ENCODE measurements at places on chromosomes 4 and X.

DNA sequence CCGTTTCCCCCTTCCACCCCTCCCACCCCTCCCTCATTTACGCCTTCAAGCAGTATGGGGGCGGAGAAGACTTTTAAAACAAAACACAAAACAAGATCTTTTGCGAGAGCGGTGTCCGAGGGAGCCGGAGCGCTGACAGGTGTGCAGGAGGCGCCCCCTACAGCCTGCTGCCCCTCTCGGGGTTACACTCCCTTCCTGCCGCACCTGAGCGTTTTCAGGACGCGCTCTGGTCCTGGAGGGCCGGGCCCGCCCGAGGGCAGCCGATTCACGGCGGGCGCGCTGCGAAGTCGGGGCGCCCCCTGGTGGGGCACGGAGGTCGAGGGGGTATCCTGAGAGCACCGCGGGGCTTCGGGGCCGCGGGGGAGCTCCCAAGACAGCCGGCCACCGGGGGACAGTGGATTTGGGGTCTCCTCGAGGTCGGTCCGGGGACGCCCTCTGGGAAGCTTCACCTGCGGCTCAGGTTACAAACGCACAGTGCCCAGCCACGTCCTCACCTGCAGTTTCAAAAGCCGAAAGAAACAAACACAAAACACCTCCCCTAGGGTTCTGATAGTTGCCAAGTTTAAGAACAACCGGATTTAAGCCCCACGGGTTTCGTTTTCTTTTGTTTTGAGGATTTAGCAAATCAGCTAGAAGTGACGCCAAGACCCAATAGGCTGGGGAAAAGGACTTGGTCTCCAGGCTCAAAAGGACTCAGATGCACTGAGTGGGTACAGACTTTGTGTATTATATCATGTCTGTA lies 8.0 kb upstream of the NEUROG2 start:
- DNase-seq = peak; percentile 72

- no peak for DNase-seq
Measured at GRCh38 chr4:15004739-15005301, 2.5 kb downstream of the CPEB2 start.

- no peak for DNase-seq
Measured at GRCh38 chr4:74845834-74846233, 51.5 kb upstream of the BTC start.

DNA sequence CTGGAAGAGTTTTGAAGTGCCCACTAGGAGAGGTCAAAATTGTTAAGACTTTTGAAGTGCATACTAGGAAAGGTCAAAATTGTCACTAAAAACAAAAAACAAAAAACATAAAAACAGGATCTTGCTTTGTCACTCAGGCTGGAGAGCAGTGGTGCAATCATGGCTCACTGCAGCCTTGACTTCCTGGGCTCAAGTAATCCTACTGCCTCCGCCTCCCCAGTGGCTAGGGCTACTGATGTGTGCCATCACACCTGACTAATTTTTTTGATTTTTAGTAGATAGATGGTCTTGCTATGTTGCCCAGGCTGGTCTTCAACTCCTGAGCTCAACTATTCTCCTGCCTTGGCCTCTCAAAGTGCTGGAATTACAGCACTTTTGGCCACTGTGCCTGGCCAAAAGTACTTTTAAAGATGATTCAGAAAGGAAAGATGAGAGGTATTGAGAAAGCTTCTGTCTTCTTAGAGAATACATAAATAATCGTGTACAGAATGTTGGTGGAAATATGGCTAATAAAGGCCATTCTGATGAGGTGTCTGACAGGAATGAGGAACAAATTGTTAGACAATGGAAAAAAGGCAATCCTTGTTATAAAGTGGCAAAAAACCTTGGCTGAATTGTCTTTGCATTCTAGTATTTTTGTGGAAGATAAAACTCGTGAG lies 43.3 kb upstream of the STX18 start:
- DNase-seq = no peak

- no peak for DNase-seq
Measured at GRCh38 chrX:22686138-22686541, 313.6 kb upstream of the DDX53 start.

- DNase-seq = peak; percentile 72
Measured at GRCh38 chrX:24479924-24480323, 14.8 kb downstream of the PDK3 start.

GRCh38 chr4:169407217-169407845 lies 136.6 kb upstream of the SH3RF1 start:
- DNase-seq = no peak

DNA sequence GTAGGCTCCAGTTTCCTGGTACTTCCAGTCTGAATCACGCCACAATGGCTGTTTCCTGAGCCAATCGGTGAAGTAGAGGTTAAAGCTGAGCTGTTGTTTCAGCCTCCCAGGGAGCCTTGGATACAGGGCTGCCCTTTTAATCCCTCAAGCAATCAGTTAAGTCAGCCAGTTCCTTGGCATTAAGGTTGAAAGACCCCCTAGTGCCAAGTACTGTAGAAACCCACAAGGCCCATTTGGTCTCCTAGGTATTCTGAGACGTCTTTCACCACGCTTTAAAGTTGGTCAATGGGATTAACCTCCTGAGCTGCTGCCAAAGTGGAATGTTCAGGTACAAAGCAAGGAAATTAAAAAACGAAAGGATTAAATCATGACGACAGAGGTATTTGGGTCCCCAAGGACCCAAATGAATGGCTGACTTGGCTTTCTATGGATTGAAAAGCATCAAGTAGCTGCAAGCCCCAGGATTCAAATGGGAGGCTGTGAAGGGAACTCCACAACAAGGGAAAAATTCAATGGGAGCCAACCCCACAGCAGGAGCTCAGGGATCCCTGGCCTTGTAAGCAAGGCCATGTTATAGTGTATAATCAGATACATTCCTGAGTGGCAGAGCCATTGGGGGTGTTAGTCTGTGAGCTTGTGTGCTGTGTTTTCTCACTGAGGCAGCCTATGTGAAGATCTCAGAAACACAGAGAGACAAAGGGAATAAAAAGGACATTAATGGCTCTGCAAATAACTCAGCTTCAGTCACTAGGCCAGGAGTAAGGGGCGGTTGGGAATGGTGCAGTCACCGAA lies 86.0 kb downstream of the ATG4A start:
- no peak for DNase-seq

GRCh38 chr4:114132830-114133229 lies 153.4 kb upstream of the ARSJ start:
- no peak for DNase-seq

DNA sequence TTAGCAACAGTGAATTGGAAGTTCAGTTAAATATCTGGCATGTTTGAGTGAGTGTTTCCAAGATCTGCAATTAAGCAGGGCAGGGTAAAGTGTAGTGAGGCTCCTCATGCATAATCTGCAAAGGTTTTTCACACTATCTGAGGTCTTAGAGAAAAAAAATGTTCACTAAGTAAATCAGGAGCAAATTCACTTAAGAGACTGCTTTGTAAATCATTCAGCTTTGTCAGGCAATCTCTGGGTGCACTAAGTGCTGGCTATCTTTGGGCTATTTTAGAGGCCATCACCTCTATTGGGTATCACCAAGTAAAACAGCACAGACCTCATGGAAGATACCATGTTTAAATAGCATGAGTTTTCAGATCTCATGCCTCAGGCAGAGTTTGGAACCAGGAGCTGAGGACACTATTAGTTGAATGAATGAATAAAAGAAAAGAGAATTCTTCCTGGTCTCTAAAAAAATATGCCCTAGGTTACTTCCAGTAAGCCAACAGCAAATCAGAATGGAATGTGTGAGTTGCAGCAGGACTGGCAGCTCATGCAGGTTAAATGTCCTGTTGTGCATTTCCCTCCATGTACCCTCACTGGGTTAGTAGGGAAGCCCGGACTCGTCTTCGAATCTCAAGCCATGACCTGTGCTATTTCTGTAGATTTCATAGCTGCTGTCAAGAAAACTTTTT lies 195.3 kb downstream of the KCNIP4 start:
- DNase-seq = no peak

- DNase-seq = peak; percentile 15
Measured at GRCh38 chr4:64539234-64539849, 130.1 kb upstream of the TECRL start.

DNA sequence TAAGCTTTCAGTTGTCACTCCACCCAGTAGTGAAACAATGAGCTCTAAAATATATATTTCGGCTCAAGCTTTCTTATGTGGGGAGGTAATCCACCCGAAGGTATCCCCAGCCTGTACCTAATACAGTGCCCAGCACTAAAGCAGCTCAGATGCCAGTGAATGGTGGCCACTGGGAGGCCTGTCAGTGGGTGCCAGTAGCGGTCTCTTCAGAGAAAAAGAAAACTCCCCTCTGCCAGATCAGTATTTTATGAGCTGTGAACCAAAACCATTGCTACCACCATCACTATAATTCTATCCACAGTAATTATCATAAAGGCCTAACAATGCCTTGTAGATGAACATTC lies 835 bp upstream of the NFKB1 start:
- DNase-seq = no peak

GRCh38 chr4:15320121-15320678 lies 107.6 kb upstream of the C1QTNF7 start:
- no peak for DNase-seq

DNA sequence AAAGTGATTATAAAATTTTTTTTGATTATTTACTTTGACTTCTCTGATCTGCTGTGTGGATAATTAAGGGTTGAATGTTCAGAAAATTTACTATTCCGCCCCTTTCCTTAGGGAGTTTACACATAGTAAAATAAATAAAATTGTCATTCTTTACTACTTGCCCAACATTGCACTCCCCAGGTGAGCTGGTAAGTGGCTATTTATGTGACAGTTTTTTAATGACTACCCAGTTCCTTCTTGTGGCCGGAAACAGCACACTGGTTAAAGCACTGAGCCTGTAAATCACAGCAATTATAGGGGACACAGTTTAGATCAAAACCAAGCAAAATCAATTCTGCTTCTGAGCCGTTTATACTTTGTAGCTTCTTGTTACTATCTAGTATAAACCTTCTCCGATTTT lies 158.1 kb downstream of the FHIP1A start:
- DNase-seq = peak; percentile 13

- DNase-seq = no peak
Measured at GRCh38 chr4:40584517-40585141, 45.0 kb downstream of the RBM47 start.

DNA sequence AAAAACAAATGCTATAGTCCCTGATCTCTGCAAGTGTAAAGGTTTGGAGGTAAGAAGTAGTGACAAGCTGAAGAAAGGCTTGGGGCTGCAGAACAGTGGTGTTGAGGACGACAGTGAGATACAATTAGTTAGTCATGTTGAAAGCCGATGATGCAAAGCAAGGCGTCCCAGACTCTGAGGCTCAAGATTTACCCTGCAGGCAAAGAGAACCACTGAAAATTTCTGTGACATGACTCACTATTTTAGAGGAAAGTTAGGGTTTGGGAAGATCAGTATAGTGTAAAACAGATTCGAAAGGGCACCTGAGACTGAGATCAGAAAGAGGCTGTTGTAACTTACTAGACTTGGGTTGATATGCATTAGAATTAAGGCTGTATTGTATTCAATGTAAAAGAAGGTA lies 281.3 kb upstream of the FTHL17 start:
- DNase-seq = no peak

DNA sequence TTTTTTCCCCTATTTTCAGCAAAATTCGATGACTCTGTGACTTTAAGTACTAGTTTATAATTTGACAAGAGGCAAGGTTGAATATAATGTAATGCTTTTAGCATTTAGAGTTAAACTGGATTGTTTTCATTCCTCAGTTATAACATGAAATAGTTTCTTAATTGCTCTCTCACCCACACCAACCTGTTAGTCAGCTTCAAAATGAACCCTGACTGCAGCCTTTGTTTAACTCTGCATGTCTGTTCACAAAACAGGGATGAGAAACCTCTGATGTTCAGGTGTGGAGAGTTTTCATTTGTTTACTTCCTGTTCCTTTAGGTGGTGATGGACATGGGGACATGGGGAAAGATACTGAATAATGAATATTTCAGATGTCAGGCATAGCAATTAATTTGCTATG lies 49.9 kb upstream of the MND1 start:
- DNase-seq = no peak

DNA sequence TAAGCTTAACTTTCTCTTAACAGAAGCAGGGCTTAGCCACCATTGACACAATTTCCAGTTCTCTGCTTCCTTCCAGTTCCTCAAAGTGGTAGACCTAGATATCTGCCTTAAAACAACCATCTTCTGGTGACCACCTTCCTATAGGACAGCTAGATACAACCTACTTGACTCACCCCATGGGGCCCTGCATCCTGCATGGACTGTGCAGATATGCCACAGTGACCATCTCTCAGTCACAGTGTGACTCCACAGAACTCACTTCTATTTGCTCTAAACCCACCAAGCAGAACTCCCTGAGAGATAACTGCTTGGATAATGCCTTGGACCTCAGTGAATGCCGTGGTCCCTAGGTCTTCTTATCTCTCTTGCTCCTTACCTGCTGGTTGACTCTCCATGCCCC lies 621.6 kb downstream of the IQCM start:
- no peak for DNase-seq

GRCh38 chrX:11138498-11139390 lies 27.6 kb downstream of the HCCS start:
- DNase-seq = no peak

DNA sequence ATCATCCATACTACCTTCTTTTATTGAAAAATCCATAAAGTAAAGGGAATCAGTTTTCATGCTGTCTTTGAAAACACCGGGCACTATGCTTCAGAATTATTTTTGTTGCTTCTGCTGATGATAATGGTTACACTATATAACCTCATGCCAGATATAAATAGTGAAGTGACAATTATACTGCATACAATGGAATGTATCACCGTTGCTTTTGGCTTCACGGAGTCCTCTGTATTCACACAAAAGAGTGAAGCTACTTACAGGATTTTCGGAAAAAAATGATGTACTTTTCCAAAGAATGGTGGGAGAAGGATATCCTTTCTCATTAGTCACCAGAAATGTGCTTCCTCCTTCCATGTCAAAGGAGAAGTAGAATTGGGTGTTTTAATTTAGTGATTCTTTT lies 159.1 kb upstream of the PITX2 start:
- no peak for DNase-seq

DNA sequence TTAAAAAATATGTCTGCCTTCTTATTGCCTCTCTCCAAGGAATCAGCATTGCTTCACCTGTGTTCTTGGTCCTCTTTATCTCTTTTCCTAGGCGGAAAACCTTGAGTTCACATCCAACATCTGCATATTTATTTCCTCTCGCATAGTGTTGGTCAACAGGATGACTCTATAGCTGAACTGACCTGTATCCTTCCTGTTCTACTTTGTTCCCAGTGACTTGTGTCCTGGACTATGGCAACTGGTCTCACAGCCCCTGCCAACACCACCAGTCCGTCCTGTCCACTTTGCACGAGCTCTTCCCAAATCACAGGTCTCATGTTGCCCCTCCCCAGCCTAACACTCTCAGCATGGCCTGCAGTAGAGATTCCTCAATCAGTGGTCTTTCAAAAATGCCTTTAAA lies 2.0 kb downstream of the DIPK2B start:
- no peak for DNase-seq

- no peak for DNase-seq
Measured at GRCh38 chr4:20954541-20954940, 254.3 kb downstream of the PACRGL start.

DNA sequence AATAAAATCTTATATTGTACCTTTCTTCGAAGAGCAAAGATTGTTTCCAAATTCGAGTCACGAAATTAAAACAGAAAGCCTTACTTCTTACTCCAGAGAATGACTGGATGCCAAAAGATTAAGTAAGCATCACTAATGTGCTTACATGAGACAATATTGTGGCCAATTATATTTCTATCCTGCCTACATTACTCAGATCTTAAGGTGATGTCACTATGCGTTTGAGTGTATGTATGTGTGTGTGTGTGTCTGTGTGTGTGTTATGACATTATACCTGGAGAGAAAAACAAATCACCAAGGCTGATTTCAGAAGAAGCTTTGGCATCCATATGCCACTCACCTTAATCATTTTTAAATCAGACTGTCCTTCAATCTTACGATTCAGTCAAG lies 556.3 kb downstream of the PPARGC1A start:
- DNase-seq = no peak
